T follicular helper cell (primary cell): ENCODE measurements at places on chromosomes 5 and 9.

DNA sequence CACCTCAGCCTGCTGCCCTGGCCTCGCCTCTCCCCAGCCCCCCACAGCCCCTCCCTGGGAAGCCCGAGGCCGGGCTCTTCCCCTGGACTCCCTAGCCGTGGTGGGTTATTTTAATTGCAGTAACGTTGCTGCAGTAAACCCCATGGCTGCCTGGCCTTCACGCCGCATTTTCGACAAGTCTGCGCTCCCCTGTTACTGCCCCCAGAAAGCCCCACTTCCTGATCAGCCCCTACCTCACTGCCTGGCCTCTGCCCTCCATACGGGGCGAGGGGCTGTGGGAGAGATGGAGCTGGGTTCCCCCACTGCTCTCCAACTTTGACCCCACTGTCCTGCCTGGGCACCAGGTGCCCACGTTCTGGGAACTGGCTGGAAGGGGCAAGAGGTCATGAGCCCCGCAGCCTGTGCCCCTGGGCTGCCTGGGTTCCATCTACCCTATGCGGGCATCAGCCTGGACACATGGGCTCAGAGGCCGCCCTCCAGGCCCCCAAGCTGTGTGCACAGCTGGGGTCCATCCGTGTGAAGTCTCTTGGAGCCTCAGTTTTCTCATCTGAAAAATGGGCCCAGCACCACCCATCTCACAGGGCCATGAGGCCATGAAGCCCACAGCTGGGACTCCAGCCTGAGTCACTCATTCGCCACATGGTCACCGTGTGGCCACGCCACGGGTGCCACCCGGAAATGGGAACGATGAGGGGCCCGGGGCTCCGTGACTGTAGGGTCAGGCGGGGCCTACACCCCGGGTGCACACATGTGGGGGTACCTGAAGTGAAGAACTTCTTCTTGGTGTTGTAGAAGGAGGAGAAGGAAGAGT lies 11.5 kb downstream of the EGFL7 start:
- no peak for DNase-seq

DNA sequence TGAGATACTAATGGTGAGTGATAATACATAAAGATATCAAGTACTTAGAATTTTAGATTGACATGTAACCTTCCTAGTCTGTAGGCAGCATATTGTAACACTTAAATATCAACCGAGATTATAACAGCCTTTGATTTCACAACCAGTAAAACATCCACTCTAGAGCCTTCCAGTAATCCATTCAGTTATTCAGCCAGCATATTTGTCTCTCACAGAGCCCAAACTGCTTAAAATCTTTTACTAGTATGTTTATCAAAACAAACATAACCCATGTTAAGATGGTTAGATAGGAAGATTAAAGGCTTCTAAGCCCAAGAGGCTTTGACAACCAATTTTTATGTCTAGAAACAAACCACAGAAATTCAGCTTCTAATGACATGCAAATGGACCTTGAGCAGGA lies 177.9 kb upstream of the FST start:
- DNase-seq, result no peak

DNA sequence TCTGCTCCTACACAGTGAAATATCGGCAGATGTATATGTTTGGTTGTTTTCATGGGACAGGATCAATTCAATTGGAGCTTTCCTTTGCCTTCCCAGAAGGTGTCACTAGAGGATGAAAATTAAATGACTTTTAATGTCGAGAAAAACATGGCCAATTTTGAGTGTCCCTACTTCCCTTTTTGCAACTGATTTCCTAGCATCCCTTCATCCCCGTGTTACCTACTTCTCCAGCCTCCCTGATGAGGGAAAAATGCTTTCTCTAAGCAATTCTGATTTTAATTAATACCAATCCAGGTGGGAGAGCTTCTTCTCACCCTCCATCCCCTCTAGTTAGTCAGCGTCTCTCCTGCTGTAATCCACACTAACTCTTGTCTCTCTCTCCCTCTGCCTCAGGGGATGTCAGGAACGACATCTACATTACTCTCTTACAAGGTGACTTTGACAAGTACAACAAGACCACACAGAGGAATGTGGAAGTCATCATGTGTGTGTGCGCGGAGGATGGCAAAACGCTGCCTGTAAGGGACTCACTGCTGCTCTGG lies 64.9 kb downstream of the DOCK2 start:
- no peak for DNase-seq

DNA sequence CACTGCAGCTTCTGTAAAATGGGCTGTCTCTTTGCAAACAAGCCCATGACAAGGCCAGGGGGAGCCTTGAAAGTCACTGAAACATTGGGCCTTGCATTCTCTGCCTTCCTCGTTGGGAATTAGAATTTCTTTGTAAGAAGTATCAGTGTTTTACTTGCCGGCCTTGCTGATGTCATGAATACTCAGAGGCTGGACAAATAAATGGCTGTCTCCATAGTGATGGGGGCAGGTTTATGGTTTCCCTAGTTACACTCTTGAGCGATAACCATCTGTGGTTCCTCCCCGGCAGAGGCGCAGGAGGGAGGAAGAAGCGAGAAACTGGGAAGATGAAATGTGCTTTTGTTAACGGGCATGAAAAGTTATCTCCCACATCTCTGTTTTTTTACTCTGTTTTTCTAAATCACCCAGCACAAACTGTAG lies 272.7 kb upstream of the PANK3 start:
- DNase-seq, result no peak

- no peak for DNase-seq
Measured at GRCh38 chr5:42454216-42454995, 31.2 kb downstream of the GHR start.

DNA sequence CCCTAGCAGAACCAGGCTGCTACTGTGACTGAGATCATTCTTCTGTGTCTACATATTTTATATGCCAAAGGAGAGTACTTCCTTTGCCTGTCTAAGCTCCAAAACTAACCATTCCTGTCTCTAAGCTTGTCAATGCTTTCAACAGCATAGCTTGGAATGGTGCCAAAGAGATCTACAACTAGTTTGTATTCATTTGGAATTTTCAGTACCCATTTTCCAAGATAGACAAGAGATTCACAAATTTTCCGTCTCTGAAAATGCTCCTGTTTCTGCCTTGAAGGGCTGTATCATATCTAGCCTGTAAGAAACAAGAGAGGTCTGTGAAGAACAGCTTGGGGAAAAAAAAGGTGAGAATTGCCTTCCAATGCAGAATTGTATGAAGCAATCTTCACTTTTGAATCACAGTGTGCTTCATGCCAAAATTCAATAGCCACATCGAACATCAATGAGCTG lies 334.4 kb upstream of the ACTBL2 start:
- DNase-seq, result no peak

DNA sequence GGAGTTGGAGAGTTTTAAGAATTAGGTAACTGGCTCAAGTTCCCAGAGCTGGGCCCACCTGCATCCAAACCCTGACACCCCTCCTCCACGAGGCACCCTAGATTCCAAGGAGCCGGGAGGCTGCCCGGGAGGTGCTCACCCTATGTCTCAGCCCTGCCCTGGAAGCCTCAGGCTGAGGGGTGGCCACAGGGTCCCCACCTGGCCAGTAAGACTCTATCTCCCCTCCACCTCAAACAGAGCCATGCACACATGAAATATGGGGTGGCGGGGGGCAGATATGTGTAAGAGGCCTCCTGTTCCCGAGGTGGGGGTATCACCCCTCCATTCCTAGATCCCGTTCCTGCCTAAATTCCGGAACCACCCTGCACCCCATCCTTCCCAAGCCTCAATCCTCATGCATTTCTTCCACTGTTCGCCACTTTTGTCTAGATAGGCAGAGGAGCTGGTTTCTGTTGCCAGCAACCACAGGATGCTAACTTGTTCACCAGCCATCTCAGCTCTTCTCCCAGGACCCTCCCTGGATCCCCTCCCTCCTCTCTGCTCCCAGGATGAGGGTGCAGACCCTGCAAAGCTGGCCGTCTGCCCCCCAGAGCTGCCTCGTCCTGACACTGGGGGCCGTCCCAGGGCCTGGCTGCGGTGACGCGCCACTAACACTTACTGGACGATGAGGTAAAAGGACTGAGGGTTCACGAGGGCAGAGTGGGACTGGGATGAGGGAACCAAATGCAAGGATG lies 44.1 kb downstream of the COL23A1 start:
- DNase-seq, result no peak

DNA sequence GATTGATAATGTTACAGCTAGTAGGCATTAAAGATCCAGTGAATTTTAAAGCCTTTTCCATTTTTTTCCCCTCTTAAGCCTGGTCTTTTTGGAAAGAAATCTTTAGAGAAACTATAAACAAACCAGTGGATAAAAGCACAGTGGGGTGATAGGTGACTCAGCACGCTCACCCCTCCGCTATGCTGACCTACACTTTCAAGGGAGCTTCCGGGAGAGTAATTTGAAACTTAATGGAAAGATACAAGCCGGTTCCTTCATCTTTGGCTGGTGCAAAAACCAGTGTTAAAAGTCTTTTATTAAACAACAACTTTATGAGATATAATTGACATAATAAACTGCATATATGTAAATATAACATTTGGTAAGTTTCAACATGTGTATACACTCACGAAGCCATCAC lies 27.0 kb upstream of the ALDOB start:
- no peak for DNase-seq

DNA sequence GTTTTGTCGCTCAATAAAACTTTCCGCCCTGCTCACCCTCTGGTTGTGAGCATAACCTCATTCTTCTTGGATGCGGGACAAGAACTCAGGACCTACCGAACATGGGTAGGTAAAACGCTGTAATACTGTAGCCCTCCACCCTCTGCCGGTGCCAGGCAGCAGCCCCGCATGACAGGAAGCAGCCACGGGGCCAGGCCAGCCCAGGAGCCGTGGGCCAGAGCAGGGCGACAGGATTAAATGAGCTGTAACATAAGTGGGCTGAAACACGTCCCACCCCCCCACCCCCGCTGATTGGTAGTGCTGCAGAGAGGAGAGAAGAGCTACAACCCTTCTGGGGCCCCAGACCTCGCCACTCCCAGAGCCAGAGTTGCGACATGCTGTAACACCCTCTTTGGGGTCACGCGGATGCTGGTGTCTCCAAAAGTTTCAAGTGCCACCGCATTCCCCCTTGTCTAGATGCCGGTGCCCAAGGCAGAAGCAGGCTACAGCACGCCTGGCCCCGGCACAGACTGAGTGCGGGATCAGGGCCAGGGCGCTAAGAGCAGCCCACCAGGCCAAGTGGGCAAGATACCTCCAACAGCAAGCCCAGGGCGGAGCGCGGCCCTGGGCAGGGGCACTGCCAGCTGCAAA lies 81.8 kb downstream of the FBXW11 start:
- no peak for DNase-seq

- no peak for DNase-seq
Measured at GRCh38 chr5:88021141-88021540, 247.5 kb downstream of the TMEM161B start.

GRCh38 chr9:70553707-70554673 lies 139.5 kb upstream of the KLF9 start:
- no peak for DNase-seq

DNA sequence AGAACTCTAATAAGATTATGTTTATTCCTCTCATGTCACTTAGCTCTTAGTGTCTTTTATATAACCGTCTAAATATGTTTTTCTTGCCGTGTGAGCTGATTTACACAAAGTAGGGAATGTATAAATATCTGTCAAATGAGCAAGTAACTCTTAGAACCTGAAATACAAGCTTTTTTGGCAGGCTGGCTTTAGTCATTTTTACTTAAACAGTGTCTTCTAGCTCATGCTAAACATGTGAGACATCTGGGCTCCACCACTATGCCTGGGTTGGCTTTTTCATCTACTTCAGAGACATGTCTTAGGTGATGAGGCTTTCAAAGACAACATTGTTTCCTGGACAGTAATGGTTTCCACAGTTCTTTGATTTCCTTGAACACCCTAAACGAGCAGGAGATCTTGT lies 137.2 kb upstream of the ZNF608 start:
- no peak for DNase-seq

GRCh38 chr5:148791696-148792095 lies 34.7 kb upstream of the ADRB2 start:
- DNase-seq, result no peak

DNA sequence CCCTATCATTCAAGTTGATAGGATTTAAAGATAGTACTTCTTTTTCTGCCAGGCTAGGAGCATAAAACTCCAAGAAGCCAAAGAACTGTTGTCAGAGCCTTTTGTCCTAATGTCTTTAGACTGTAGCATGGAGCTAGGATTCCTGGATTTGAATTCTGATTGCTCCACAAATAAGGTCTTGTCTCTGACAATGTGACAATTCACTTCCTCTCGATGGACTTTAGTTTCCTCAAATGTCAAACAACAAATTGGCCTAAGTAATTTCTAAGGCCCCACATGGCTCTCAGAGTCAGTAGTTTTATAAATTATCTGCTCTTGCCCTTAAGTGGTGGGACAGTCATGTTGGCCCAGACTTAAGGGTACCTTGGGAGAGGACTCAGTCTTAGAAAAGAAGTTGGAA lies 36.7 kb downstream of the RFK start:
- DNase-seq, result no peak

GRCh38 chr5:111234125-111234524 lies 9.9 kb downstream of the CAMK4 start:
- DNase-seq, result no peak

DNA sequence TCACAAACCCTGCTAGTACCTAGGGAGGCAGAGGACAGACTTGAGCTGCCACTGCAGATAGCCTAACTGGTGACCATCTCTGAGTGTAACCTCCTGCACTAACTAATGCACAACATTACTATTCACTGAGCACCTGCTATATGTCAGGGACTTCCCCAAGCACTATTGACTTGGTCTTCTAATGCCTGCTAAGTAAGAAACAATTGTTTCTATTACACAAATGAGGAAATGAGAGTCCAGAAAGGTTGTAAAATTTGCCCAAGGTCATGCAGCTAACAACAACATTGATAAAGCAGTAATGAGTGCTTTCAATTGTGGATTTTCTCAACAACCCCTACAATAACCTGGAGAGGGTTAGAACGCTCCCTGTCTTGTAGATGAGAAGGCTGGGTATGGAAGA lies 183.7 kb downstream of the ZNF462 start:
- no peak for DNase-seq

GRCh38 chr9:127405344-127406125 lies 8.6 kb downstream of the SLC2A8 start:
- no peak for DNase-seq

- no peak for DNase-seq
Measured at GRCh38 chr5:73007051-73007450, 51.2 kb downstream of the FCHO2 start.

GRCh38 chr5:93510626-93511380 lies 70.2 kb downstream of the NR2F1-AS1 start:
- no peak for DNase-seq

GRCh38 chr5:83394190-83394589 lies 77.4 kb upstream of the VCAN start:
- DNase-seq, result no peak

DNA sequence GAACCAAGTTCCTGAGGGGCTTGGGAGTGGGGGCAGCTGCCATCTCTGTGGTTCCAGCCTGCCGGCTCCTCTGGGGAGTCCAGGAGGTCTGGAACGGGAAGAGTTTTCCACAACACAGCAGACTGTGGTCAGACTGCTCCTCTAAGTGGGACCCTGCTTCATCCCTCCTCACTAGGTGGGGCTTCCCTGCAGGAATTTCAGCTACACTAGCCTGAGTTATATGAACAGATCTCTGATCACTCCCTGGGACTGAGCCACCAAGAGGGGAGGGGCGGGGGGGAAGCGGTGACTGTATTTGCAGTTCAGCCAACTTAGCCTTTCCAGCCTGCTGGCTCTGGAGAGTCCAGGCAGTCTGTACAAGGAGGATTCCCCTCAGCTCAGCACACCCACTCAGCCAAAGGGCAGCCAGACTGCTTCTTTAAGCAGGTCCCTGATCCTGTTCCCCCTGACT lies 19.4 kb downstream of the DTWD2 start:
- no peak for DNase-seq
